ENCODE measurements at places on chromosomes 7 and 10.

GRCh38 chr7:44074349-44074695, 8.0 kb downstream of the POLM start:
- no peak for DNase-seq

GRCh38 chr10:79320820-79321493, 26.3 kb upstream of the PPIF start:
- no peak for DNase-seq

DNA sequence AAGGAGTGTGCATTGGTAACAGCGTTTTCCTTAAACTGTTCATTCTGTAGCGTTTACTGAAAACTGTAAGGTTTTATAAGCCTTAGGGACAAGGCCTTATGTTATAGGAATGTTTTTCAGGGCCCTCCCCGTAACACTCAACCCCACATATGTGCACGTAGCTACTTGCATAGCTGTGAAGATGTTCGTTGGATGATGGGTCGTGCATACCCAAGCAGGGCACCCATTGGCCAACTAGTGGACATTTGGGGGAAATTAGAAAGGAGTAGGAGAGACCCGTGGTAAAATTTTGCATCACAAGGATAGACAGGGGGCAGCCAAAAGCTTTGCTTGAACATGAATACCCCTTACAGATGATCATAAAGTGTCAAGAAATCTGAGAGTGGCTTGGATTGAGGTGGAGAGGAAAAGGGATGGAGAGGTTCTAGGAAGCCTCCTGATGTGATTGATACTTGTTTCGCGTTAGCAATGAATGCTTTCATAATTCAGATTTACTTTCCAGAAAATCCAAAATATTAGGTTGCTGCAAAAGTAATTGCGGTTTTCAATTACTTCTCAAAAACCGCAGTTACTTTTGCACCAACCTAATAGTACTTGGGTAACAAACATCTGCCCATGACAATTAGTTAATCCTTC, 878 bp downstream of the SEC61A2 start:
- no peak for DNase-seq

DNA sequence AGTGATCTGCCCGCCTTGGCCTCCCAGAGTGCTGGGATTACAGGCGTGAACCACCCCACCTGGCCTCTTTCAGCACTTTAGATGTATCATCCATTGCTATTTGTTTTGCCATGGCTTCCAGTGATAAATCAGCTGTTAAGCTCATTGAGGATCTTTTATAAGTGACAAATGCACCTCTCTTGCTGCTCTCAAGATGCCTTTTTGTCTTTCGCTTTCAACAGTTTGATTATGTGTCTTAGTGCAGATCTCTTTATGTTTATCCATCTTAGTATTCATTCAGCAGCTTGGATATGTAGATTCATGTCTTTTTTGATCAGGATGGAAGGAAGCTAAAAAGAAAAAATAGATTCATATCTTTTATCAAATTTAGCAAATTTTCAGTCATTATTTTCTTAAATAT, 105.6 kb downstream of the MAPK8 start:
- DNase-seq = no peak

- no peak for DNase-seq
Observed at GRCh38 chr10:105797234-105797890, 1156.3 kb downstream of the SORCS3 start.

- no peak for DNase-seq
Observed at GRCh38 chr7:149216402-149216801, 21.1 kb downstream of the ZNF282 start.

- no peak for DNase-seq
Observed at GRCh38 chr7:23530405-23530804, 1.4 kb downstream of the TRA2A start.

- DNase-seq = no peak
Observed at GRCh38 chr7:155356323-155357105, 58.8 kb downstream of the INSIG1 start.

DNA sequence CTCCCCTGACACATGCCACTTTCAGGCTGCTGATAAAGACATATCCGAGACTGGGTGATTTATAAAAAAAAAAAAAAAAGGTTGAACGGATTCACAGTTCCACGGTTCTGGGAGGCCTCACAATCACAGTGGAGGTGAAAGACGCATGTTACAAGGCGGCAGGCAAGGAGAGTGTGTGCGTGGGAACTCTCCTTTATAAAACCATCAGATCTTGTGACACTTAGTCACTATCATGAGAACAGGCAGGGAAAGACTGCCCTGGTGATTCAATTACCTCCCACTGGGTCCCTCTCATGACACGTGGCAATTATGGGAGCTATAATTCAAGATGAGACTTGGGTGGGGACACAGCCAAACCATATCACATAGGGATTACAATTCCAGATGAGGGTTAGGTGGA, 181.5 kb downstream of the TCERG1L start:
- no peak for DNase-seq

DNA sequence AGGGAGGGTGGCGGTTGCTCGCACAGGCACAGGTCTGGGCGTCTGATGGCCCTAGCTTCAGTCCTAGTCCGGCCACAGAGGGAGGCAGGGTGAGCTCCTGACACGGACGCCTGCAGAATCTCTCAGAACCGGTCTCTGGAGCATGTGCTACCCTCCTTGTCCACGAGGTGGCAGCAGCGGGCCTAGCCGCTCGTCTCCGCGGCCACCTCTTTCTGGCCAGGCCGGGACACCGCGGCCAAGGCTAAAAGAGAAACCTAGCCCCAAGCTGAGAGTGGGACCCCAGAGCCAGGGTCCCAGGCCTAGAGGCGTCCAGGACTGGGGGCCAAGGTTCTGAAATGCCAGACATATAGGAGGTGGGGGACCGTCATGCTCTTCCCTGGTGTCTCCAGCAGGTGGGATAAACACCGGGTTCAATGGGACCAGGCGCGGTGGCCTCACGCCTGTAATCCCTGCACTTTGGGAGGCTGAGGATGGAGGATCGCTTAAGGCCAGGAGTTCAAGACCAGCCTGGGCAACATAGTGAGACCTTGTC, 3.2 kb upstream of the LAT2 start:
- peak; percentile 59 for DNase-seq
